PC-3 (cell line): ENCODE measurements at places on chromosomes 1 and 21. TPM values are rescaled to one million over a fixed set of nuclear protein-coding genes. Genes with fewer than 3 reads are reported as not detected.

RGS8 gene
- total RNA-seq = not detected in 2 replicates

HAO2 gene
- not detected in 2 replicates for total RNA-seq

RPS27 gene
- total RNA-seq = 1,964 and 2,544 TPM in 2 replicates

S100A3 gene
- total RNA-seq = 4.6 and 7.9 TPM in 2 replicates

UQCRHL gene
- 8.7 and 11.2 TPM in 2 replicates for total RNA-seq

UBE2U gene
- total RNA-seq = not detected in 2 replicates

GPBP1L1 gene
- total RNA-seq = 63.0 and 97.7 TPM in 2 replicates

CELA2B gene
- total RNA-seq = not detected in 2 replicates

SLC5A9 gene
- not detected in 2 replicates for total RNA-seq

PRAMEF27 gene
- total RNA-seq = not detected in 2 replicates

NHLH1 gene
- total RNA-seq = not detected in 2 replicates

S100A4 gene
- total RNA-seq = 32.2 and 55.8 TPM in 2 replicates

GPR25 gene
- total RNA-seq = not detected in 2 replicates

DNA sequence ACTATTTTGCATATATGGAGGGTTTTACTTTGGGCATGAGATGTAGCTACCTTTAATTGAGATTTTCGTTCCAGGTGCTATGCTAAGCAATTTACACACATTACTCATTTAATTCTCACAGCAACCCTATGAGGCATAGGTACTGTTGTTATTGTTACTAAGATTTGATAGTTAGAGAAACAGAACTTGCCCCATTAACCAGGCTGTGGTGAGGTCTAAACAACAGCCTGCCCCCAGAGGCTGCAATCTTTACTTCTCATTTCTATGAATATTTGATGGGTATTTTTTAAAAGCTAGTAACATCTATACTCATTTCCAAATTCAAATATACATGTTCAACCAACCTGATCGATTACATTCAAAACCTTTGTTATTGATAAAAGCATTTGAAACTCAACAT lies 155.6 kb downstream of the GALNT2 start:
- DNase-seq = peak; percentile 23

GRCh38 chr1:116470671-116471070 lies 97.6 kb downstream of the ATP1A1 start:
- no peak for DNase-seq

DNA sequence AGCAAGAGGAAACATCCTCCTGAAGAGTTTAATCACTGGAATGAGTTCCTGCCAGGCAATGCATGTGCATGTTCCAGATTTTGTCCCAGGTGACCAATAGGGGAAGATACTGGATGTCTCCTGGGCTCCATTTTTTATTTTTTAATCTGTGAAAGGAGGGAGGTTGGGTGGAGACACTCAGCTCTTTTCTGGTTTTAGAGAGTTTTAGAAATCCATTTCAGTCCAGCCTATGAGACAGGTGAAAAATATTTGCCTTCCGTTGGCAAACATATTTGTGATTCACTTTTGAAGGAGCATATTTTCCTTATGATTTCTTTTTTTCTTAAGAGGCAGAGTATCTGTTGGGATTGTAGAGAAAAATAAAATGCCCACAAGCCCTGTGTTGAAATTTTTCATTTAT lies 70.7 kb downstream of the ABCA4 start:
- DNase-seq = peak; percentile 82

DNA sequence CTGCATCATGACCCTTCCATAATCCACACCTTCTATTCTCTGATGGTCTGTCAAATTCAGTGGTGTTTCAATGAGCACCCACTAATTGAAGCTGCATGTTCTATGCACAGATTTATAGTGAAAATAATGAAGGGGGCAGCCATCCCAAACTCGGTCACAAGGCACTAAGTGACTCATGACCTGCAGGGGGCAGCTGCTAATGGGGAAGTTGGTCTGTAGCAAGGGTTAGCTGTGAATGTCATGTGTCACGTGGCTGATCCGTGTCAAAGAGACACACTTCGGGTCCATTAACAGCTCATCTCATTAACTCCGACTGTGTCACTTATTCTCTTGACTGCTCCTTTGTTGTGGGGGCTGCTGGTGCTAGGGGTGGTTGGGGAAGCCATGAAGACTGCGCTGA lies 306.6 kb downstream of the PCP4 start:
- DNase-seq = no peak

DNA sequence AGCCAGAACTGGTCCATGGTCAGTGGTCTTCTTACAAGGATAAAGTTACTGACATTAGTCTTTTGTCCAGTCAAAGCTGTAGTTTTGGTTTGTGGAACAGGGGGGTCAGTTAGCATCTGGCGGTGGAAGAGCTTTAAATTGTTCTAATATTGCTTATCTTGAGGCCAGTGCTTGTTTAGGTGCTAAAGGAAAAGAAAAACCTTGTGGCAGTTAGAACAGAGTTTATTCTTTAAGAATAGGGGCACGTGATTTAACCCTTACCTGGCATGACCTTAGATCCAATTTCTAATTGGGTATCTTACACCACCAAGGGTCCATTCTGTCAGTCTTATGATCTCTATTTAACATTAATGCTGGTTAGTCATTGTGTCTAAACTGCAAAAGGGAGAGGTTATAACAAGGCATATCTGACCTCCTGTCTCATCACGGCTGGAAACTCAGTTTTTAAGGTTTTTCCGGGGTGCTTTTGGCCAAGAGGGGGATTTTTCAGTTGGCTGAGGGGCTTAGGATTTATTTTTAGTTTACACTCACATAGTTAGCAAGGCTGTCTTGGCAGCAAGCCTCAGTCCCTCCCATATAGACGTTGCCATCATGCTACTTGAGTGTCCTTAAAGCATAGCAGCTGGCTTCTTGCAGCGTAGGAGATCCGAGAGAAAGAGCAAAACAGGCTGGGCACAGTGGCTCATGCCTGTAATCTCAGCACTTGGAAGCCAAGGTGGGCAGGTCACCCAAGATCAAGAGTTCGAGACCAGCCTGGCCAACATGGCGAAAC lies 60.1 kb upstream of the FAM89A start:
- DNase-seq = no peak

DNA sequence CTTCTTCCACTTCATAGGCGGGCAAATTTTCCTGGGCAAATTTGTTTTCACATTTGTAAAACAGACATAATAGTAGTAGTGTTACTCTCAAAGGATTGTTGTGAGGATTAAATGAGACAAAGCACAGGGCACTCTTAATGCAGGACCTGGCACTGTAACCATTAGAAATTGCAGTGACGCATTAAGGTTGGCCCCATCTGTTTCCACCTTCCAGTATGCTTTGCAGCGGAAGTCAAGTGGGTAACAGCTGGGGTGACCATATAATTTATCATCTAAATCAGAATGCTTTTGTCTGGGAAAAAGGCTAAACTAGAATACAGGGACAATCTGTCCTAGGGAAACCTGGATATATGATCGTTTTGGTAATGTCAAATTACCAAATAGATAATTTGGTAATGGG lies 132.5 kb upstream of the CACHD1 start:
- no peak for DNase-seq

- no peak for DNase-seq
These were observed 322.4 kb upstream of the SGIP1 start for GRCh38 chr1:66211521-66211920.

GRCh38 chr1:108141621-108142020 lies 58.5 kb downstream of the SLC25A24 start:
- peak; percentile 89 for DNase-seq

GRCh38 chr1:242017580-242018233 lies 18.8 kb upstream of the MAP1LC3C start:
- DNase-seq = peak; percentile 84

DNA sequence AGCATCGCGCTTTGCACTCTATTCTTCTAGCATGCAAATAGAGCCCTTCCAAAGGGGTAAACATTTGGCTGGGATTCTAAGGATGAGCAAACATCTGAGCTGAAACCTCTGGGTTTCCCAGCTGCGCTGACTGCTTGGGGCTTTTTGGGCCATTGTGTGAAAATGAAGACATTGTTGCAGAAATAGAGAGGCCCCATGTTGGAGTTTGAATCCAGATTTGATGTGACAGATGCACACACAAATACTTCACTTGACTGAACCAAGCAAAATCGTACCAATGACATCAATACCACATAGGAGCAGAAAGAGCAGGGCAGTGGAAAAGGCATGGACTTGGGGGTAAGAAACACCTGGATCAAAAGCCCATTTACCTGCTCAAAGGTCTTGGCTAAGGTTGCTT lies 144.6 kb upstream of the HMGB4 start:
- no peak for DNase-seq

- DNase-seq = peak; percentile 93
These were observed 9.0 kb downstream of the IGSF9 start for GRCh38 chr1:159936273-159936904.

DNA sequence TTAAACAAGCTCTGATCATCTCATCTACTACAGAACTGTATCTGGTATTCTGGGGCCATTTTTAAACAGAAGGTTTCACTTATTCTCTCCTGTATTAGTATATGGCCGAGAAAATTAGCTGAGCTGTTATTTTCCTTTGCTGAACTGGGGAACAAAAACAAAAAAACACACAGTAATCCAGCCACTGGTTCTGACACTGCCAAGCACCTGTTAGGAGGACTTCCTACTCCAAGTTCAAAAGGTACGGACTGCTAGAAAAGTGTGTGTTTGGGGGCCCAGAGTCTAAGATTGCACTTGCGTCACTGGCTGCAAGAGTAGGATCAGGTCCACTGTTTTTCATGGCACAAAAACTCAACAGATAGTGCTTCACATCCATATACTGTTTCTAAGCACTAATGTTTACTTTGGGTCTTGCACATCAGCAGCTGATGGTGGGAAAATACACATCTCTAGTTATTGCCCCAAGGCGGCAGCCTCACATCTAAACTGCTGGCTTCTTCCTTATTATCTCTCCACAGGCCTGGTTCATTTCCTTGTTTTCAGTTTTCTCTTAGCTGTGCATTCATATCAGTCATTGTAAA lies 226.1 kb downstream of the FGGY start:
- no peak for DNase-seq

DNA sequence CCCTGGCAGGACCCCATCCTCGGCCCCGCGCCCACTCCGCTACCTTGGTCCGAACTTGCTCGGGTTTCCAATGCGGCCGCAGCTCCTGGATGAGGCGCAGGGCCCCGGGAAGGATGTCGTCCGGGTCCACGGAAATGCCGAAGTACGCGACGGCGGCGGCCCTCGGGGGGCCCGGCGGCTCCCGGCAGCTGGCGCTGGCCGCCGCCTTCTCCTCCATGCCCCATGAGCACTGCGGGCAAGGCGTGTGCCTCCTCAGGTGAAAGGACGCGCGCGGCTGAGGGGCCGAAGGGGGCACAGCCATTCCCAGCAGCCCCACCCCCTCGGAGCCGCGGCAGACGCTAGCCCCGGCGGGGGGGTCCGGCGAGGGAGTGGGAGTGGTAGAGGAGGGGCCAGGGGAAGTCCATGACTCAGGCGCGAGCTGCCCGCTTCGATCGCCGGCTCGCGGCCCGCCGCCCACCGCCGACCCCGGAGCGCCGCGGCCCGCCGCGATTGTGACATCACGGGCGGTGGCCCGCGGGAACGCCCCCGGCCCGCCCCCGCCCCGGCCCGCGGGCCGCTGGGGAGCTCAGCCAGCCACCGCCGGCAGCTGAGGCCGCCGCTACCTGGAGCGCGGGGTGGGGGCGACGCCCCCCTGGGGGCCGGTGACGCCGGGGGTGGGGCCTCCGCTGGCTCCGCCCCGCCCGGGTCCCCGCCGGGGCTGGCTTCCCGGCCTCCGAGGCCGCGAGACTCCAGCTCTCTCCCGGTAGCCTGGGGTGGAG lies at the start of gene ETNK2:
ETNK2 (minus strand) TSS at position 493 of the 758 bp plus-strand sequence; CDS start at position 301, 192 bp downstream.
- peak; percentile 72 for DNase-seq

DNA sequence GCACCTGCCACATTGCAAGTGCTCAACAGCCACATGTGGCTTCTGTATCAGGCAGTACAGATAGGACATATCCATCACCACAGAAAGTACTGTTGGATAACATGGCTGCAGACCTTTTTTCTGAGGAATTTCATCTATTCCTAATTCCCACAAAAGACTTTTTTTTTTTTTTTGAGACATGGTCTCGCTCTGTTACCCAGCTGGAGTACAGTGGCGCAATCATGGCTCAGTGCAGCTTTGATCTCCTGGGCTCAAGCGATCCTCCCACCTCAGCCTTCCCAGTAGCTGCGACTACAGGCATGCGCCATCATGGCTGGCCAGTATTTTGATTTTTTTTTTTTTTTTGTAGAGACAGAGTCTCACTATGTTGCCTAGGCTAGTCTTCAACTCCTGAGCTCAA lies 33.3 kb downstream of the YARS1 start:
- DNase-seq = no peak

DNA sequence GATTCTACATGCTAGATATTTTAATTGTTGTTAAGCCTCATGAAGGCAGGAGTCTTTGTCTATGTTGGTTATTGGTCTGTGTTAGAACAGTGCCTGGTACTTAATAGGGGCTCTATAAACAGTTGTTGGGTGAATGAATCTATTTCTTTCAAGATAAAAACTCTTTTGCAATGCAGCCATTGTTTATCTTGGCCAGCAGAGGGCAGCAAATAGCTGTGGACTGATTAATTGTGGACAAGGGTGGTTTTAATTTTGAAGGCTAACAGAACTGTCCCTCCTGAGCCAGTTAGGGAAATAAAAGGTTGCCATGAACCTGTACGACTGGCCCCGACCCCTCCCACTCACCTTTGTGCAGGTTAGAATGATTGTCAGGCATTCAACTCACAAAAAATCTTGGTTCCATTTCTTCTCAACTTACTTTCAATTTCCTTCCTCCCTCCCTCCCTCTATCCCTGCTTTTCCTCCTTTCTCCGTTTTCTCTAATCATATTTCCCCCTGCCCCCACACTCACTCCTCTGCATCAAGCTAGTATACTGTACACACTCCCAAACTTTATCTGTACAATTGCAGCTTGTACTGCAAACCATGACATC lies 66.3 kb upstream of the DIRAS3 start:
- peak; percentile 71 for DNase-seq

GRCh38 chr1:64471218-64472039 lies 1.5 kb downstream of the CACHD1 start:
- DNase-seq = no peak

- DNase-seq = no peak
These were observed 73.9 kb downstream of the NENF start for GRCh38 chr1:212506666-212507065.

GRCh38 chr1:216723274-216723780 lies at the start of gene ESRRG:
Gene ESRRG, minus strand, starts transcription at chr1:216723429. Its CDS starts 130 bp downstream, at chr1:216723299.
- no peak for DNase-seq
